ENCODE measurements at places on chromosomes 12 and 14.

DNA sequence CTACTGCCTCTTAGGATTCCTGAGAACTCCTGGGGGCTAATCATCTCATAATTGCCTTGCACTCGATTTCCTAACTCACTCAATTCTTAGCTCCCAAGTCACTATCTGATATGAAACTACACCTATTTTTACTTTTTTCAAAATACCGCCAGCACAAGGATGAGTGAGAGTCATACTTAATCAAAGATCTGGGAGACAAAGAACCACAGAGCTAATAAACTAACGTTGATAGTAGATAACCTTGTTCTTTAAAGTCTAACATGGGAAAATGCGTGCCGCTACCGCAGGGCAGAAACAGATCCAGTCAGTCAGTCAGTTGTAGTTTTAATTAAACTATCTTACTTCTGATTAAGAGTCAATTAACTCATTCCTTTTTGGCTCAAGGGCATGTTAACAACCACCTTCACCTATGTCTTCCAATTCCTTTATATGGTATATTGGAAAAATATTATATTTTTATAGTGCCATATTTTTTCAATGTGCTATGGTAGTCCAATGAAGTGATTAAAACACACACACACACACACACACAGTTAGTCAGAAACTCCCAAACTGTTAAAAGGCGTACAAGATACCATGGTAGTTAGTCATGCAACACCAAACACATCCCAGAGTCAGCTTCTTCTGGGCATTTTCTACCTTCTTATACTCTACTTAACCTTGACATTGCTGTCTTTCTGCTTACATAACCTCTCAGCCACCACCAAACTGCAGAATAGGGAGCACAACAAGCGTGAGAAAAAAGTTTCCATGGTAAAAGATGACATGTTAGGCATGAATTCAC is 114.0 kb downstream of the KLHL28 start:
- DNase-seq, result no peak

- no peak for DNase-seq
These were observed 47.1 kb downstream of the GIT2 start for GRCh38 chr12:109949089-109949488.

GRCh38 chr12:67154901-67155300 is 114.3 kb upstream of the CAND1 start:
- no peak for DNase-seq

GRCh38 chr12:14803830-14804160 is 325 bp downstream of the C12orf60 start:
- no peak for DNase-seq

- DNase-seq, result no peak
These were observed 47.0 kb downstream of the C12orf50 start for GRCh38 chr12:87982208-87982607.

GRCh38 chr12:64621257-64621942 is 11.1 kb downstream of the RASSF3 start:
- DNase-seq, result no peak

GRCh38 chr12:117514016-117514415 is 152.6 kb upstream of the NOS1 start:
- peak; percentile 29 for DNase-seq

DNA sequence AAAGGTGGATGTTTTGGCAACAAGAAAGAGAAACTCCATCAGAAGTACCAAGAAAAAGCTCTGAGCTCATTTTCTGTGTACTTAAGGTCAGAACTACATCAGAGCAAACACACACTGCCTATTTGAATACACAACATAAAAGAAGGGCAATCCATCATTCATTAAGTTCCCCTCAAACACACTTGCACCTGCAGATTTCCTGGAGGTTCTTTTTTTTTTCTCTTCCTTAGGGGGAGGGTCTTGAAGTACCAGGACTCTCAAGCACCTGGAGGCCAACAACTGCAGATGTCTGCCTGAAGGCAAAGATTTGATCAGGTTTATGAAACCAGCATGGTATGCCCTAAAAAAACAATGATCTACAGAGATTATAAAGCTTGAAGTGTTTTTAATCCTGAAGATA is 26.1 kb upstream of the PTHLH start:
- DNase-seq, result no peak

DNA sequence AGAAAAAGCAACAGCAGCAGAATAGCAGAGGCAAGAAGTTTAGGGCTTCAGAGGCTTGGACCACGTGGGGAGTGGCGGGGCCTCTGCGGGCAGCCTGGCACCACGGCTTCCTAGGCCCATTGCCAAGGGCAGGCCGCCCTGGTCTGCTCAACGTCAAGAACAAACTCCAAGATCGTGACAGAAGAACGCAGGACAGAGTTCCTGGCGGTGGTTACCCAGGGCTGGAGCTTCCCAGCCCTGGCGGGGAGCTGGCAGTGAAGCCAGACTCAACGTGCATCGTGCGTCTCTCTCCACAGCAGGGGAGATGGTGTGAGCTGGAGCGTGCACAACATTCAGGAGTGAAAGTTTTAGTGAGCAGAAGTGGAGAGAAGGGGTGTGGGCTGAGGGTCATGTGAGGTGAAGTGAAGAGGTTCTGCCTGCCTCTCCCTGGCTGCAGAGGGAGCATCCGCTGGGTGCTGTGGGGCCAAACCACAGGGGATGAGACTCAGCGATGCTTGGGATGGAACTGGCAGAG is 13.9 kb upstream of the CACNA2D4 start:
- DNase-seq, result no peak

GRCh38 chr12:127398016-127398710 is 868.8 kb upstream of the TMEM132C start:
- no peak for DNase-seq

- DNase-seq, result no peak
These were observed 62.0 kb upstream of the DDHD1 start for GRCh38 chr14:53215101-53215500.

GRCh38 chr12:118680356-118680963 is 300.9 kb upstream of the SRRM4 start:
- DNase-seq, result no peak

- no peak for DNase-seq
These were observed 32.0 kb downstream of the NRXN3 start for GRCh38 chr14:78202163-78202562.

DNA sequence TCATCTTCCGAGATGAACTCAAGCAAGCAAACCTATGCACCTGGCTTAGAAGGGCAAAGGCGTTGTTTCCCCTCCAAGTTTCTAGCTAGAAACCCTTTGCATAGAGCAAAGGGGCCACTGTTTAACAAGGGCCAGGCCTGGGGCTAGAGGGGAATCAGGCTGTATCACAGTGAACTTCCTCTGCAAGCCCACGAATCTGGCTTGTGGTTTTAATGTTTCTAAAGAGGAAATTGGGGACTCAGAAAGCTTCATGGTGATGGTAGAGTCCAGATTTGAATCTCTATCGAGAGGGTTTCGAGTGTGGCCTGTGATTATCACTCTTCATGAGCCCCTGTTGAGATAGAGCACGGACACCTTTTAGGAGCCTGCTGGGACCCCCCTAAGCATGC is 189.9 kb downstream of the VRK1 start:
- DNase-seq, result no peak

DNA sequence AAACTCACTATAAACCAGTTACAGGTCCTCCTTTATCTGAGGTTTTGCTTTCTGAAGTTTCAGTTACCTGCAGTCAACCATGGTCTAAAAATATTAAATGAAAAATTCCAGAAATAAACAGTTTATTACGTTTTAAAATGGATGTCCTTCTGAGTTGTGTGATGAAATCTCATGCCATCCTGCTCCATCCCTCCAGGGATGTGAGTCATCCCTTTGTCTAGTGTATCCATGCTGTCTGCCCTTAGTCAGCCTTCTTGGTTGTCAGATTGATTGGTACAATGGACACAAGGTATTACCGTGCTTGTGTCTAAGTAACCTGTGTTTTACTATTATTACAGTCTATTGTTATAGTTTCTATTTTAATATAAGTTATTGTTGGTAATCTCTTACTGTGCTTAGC is 328.3 kb downstream of the APAF1 start:
- no peak for DNase-seq

DNA sequence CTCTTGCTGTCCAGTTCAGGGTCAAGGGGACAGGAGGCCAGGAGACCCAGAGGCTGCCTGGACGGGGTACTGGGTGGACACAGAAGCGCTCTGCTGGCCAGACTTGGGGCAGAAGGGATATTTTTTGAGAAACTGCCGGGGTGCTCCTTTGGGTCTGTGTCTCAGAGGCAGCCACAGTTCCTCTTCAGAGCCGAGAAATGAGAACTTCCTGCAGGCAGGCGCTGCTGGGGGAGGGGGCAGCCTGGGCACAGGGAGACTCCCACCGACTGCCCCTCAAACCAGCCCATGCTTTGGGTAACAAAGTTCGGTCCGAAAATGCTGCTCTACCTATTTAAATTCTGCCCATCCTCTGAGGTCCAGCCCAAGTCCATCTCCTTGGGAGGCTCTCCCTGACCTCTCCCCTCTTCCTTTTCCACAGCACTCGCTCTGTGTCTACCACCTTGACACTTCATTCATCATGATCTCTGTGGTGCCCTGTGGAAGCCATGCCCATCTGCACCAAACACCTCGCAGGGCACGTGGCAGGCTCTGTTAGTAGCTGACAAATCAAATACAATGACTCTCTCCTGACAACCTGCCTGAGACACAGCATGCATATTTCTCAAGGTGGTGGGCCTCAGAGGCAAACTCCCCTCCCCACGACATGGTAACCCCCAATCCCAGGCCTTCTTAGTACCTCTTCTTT is 16.4 kb downstream of the HDAC7 start:
- no peak for DNase-seq

DNA sequence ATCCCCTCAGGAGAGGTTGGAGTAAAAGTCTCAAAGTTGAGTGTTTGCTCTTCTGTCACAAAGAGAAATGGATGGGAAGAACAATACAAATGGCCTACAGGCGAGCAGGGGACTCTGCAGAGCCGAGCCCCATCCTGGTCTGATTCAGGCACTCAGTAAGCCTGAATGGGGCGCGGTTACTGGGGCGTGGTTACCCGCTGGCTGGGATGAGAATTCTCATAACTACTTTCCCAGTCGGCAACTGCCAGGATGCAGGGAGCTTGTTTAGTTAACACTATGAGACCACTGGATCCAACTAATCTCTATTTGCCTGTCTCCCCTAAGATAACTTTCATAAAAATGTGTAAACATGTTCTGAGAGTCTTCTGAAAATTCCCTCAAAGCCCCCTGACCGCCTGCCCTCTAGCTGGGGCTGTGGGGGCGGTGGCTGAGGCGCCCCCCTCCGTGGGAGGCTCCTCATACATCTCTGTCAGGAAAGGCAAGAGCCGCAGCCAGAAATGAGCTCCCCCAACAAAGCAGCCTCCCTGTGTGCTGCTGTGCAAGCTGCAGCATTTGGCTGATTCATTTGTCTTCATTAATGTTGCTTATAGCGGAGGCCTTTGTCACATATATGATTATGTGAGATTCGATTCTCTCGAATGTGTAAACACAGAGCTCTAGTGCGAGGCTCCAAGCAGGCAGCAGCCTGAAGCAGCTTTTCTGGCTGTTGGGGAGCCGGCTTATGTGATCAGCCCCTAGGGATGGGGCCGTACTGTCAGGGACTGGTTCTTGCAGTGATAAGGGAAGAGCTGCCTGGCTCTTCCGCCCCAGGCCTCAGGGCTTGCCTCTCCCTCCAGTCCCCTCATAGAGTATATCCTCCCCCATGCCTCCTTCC is 126.1 kb upstream of the ARHGAP5 start:
- DNase-seq, result no peak

DNA sequence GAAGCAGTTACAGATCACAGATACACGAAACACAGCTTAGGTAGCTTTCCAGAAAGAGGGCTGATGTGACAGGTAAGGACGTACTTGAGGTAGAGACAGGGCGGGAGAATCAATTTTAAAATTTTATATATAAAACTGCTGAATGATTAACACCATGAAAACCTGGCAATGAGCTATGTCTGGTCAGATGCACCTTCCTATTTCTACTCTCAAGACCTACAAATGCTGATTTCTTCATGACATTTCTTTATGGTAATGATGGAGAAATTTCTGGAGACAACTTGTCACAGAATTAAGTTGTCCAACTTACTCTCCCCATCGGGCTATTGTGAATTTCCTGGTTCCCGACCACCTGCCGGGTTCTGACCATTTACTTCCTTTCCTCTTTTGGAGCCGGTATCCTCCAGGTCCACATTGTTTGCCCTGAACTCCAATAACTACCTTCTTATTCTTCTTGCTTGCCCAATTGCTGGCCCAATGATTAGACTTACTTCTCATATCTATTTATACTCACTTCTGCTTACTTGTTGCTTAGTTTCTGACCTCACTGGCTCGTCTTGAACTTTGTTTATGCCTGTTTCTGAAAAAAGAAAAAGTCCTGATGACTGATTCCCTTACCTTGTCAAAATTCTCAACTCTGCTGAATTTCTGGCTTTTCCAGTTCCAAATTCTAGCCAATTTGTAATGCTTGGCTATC is 12.8 kb upstream of the ATP2B1 start:
- DNase-seq, result no peak

- DNase-seq, result peak; percentile 38
These were observed 62.3 kb downstream of the FOS start for GRCh38 chr14:75340921-75341320.

GRCh38 chr12:3218228-3219171 is 141.3 kb downstream of the TSPAN9 start:
- peak; percentile 38 for DNase-seq

DNA sequence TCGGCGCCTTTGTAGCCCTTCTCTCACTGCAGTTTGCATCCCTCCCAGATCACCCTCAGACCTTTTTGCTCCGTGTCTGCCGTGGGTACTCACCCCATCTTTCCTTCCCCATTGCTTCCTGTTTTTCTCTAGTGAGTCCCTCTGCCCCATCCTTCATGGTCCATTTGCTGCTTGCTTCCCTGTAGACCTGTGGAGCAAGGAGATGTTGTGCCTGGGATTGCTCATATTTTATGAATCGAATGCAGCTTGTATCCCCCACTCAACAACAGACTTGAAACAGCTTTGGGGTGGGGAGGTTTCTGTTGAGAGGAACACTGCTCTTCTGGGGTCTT is 661 bp downstream of the DENR start:
- no peak for DNase-seq

Measured in occipital lobe (tissue), 3 donors.